Bronchial epithelial cell (primary cell): ENCODE measurements at places on chromosomes 16 and 17. TPM values are rescaled to one million over a fixed set of nuclear protein-coding genes. Genes with fewer than 3 reads are reported as not detected.

Gene CCL7
- total RNA-seq = not detected in 2 replicates

Gene IRX5
- total RNA-seq = 6.1 and 6.3 TPM in 2 replicates

Gene CNGB1
- under 0.01 and 0.26 TPM in 2 replicates for total RNA-seq

Gene ATAD5
- total RNA-seq = 0.38 and 0.53 TPM in 2 replicates

Gene KRT23
- 12.9 and 29.4 TPM in 2 replicates for total RNA-seq

Gene TMC7
- total RNA-seq = 3.1 and 5.0 TPM in 2 replicates

Gene C16orf54
- total RNA-seq = not detected in 2 replicates

- DNase-seq = no peak
Observed at GRCh38 chr17:65941356-65941899, 250.5 kb downstream of the CEP112 start.

DNA sequence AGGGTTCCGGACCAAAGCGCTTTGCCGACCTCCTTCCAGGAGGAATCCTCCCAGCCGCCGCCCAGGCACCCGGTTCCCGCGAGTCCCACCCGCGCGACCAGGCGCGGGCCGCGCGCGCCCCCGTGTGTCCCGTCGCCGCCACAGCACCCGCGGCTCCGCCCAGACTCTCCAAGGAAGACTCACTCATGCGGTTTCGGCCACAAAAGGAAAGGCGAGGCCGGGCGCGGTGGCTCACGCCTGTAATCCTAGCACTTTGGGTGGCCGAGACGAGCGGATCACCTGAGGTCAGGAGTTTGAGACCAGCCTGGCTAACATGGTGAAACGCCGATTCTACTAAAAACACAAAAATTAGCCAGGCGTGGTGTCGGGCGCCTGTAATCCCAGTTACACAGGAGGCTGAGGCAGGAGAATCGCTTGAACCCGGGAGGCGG, 3.5 kb upstream of the PKMYT1 start:
- DNase-seq = peak; percentile 67

GRCh38 chr17:79126139-79126538, 51.5 kb downstream of the ENGASE start:
- no peak for DNase-seq

DNA sequence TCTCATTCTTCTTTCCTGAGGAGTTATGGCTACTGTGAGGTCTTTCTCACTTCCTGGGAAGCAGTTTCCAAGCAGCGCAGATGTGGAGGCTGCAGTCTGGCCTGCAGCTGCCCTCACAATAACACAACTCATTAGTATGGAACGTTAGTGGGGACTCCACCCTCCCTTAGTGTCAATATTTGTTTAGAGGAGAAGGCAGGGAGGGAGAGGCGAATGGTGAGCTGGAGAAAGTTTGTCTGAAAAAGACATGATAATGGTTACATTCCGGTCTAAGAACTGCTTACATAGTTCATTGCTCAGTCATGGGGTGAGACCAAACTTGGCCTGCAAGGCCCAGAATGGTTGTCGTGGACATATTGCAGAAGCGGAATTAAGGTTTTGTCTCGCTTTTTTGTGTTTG, 170.2 kb downstream of the HS3ST3B1 start:
- DNase-seq = peak; percentile 76

- no peak for DNase-seq
Observed at GRCh38 chr17:28741358-28742349, 2.2 kb upstream of the TRAF4 start.

DNA sequence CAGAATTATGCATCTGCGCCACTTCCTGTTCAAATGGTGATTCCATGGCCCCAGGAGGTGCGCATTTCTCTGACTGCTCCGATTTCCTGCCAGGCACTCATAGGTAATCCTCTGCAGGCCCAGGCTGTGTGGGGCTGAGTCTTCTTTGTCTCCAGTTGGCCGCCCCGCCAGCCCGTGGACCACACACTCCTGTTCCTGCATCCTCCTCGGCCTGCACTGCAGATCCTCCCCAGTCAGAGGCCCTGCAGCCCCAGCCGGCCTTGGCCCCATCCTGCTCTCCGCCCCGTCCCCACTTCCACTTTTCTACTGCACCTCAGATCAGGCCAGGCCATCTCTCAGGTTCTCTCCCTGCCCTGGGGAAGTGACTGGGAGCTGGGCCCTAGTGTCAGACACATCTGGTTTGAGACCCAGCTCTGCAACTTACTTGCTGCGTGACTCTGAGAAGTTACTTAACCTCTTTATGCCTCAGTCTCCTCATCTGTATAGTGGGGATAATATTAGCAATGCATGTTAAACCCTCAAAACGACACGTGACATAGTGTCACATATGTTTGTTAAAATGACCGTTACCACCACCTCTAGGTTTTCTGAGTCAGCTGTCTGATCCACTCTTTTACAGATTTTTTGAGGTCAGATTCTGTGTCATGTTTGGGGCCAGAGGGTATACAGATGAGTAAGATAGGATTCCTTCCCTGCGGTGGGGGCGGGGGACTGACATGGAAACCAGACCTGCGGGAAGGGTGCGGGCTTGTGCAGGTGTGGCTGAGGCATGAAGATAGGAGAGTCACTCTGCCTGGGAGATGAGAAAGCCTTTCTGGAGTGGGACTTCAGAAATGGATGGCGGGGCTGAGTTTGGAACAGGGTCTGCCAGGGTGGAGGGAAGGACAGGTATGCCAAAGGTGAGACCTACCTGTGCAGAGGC, 12.8 kb downstream of the RAB11FIP4 start:
- DNase-seq = peak; percentile 20

- DNase-seq = no peak
Observed at GRCh38 chr17:62696256-62696655, 68.8 kb downstream of the MRC2 start.

DNA sequence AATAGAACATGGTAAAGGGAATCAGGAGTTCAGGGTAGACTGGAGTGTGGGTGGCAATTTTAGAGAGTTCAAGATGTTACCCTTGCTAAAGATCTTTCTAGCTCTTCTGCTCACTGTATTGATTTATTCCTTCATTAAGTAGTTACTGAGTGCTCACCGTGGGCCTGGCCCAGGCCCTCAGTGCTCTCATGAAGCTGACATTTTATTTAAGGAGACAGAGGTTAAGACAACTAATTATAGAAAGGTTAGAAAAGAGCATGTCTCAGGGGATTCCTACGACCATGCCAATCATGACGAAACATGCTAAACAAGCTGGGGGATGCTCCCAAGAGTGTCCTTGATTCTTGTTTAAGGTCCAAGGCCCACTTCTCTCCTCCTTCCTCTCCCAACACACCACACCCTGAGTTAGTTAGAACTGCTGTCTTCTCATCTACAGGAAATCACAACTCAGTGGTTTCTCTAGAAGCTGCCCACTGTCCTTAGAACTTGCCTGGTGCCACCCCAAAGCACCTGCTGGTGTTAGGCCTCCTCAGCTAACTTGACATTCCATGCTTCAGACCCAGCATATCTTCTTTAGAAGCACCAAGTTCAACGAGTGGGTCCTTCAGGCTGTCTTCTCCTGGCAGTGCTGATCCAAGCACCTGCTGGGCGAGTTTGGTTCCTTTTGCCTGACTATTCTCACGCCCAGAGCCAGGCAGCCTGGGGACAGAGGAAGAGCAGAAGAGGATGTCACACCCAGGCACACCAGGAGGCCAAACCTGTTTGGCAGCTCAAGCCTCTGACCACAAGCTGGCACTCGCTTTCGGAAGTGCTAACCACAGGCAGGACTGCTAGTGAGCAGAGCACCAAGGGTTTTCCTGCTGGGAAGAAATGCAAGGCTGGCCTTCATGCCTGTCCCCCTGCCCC, 79.0 kb downstream of the GAS7 start:
- peak; percentile 73 for DNase-seq

- no peak for DNase-seq
Observed at GRCh38 chr16:25868706-25869370, 177.1 kb downstream of the HS3ST4 start.

DNA sequence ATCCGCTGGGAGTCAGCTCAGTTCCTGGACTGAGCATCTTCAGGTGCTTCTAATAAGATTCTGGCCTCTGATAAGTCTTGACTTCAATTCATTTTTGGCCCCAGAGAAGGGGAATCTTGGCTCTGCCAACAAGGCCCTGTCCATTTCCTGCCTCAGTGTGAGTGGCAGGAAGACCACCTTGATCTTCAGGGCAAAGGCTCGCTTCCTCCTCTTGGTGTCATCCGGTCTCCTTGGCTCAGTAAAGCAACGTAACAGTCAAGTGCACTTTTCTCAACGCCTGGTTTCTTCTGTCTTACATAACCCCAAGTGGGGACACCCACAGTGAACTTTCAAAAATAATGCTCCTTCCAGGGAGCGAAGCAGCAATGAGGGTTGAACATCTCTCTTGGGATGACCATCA, 169.8 kb downstream of the PRKCB start:
- no peak for DNase-seq

DNA sequence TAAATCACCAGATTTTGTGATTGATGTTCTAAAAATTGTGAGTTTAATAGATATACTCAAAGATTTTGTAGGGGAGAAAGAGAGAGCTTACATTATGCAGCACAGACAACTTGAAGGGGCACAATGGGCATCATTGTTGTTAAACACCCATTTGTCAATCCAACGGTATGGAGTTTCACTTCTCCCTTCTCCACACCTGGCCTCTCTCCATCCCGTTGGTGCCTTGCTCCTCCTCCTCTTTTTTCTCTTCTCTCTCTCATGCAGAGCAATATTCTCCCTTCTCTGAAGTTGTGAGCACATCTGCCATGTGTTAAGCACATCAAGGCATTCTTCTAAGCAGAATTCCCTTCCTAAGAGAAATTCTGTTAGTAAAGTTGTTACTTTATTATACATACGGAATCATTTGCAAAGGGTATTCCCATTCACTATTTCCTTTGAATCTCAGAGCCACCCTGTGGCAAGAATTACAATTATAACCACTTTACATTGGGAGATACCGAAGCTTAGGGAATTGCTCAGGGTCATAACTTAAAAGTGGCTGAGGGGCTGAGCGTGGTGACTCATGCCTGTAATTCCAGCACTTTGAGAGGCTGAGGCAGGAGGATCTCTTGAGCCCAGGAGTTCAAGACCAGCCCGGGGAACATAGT, 40.5 kb upstream of the SKAP1 start:
- no peak for DNase-seq

DNA sequence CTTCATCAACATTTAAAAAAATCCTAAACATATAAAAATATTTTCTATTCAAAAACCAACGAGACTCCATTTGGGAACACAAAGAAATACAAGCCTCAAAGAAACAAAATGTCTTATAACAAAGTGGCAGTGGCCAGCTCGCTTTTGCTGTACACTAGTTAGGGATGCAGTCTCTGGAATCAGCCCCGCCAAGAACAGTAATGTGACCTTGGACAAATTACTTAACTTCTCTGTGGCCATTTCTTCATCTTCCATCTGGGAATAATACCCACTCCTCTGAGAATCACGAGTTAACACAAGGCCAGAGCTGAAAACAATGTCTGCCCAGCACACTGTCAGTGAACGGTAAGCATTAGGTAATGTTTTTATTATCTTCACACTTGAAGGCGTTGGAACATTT, 5.6 kb downstream of the STAT5B start:
- no peak for DNase-seq

GRCh38 chr16:6482696-6483468, 849.8 kb upstream of the RBFOX1 start:
- no peak for DNase-seq

- DNase-seq = peak; percentile 32
Observed at GRCh38 chr17:39209317-39210092, 9.4 kb downstream of the RPL19 start.

DNA sequence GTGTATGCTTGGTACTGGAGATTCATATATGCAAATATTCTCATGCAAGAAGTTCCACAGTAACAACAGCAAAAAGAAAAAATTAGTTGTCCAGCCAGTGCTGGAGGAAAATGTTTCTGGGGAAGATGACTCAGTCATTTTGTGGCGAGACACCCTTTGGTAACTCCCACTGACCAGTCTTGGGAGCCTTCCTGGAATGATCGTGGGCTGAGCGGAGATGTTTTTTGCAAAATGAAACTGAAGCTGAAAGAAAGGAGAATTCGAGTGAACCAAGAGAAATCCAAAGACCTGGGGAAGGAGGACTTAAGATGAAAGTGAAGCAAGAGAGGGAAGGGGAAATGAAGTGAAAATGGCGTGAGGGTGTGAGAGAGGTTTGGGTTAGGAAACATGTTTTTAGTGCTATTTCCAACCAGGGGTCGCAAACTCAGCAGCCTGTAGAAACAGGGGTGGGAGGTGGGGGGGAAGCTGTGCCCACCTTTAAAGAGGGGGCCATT, 5.2 kb downstream of the ITPRIPL2 start:
- peak; percentile 85 for DNase-seq

GRCh38 chr16:53837426-53837825, 133.5 kb downstream of the FTO start:
- no peak for DNase-seq

- no peak for DNase-seq
Observed at GRCh38 chr16:5459863-5460262, 362.3 kb upstream of the EEF2KMT start.
